BJ (cell line): ENCODE measurements at places on chromosomes 5 and 9.

GRCh38 chr9:81535542-81536241 lies 153.7 kb downstream of the TLE1 start:
- DNase-seq: no peak

DNA sequence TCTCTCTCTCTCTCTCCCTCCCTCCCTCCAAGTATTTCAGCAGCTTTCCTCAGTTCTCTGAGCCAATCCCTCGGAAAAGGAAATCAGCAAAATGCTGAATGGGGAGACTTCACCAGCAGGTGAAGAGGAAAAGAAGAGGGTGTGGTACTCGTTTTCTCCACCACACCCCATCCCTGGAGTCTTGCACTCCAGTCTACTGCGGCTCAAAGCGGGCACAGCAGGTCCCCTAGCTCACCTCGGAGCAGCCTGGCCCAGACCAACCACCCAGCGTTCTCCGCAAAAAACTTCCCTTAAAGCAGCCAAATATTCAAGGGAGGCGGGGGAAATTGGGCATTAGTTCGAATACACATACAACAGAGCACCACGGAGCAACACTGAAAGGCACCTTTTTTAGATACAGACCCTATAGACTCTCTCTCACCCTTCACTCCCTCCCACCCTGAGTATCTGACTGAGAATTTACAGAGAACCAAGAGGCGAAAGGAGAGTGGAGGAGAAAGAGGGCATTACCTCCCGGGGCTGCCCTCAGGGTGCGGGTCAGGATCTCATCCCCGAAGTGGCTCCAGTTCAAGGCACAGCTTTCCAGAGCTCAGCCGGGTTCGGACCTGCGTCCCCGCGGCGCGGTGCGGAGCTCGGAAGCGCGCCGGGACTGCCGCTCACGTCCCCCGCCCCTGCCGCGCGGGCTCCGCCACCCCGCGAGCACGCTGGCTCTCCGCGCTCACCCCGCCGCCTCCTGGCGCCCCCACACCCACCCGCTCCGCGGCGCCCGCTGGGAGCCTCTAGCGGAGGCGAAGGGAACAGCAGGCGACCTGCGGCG lies 1638.5 kb upstream of the C9orf72 start:
- DNase-seq: no peak

DNA sequence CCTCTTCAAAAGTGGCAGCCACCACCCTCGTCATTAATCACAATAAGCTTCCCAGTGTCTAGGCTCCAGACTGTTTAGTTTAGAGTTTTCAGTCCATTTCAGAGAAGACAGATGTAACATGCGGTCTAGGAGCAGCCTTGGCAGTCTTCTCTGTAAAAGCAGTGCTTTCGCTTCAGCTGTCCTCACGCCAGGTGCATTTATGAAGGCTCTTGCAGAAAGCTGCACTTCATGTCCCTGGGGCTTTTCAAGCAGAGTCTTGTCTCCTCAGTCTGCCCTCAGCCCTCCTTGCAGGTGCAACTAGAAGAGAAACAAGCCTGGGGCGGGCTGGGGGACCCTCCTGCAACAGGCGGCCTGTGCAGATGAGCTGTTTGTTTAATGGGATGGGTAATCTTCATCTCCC lies 281.9 kb downstream of the DRD1 start:
- DNase-seq: no peak

GRCh38 chr9:113705306-113705927 lies 170.7 kb upstream of the ZNF618 start:
- DNase-seq: no peak

DNA sequence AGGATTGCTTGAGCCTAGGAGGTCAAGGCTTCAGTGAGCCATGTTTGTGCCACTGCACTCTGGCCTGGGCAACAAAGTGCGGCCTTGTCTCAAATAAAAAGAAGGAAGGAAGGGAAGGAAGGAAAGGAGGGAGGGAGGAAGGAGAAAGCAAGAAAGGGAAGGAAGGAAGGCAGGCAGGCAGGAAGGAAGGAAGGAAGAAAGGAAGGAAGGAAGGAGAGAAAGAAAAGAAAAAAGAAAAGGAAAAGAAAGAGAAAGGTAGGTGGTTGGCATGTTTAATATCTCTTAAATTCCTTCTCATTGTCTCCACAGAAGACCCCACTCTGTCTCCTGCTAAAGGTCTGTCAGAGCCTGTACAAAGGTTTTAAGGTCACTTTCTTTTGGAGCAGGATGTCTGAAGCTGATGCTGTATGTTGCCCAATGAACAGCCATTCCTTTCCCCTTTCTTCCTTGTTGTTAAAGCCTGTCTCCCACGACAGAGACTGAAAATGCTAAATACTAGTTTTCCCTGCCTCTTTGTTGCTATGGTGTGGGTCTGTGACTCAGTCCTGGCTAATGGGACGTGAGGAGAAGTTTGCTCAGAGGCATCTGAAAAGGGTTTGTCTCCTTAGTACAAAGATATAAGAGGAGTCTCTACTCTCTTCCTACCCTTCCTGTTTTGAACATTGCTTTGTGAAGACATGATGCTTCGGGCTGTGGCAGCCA lies 213.3 kb downstream of the PCSK1 start:
- no peak for DNase-seq

GRCh38 chr5:104751969-104752368 lies 1189.4 kb upstream of the NUDT12 start:
- DNase-seq: no peak

DNA sequence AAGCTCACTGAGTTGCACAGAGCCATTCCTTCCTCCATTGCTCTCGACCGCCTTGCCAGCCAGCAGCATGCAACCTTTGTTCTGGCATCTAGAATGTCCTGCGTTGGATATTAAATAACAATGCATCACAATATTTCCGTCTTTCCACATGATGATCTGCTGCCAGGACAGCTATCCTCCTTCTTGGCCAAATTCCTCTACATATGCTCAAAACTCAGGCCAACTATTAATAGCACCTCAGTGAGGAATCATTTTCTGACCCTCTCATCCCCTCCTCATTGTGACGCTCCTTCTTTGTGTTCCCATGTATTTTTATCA lies 128.6 kb downstream of the MYO10 start:
- DNase-seq: no peak

DNA sequence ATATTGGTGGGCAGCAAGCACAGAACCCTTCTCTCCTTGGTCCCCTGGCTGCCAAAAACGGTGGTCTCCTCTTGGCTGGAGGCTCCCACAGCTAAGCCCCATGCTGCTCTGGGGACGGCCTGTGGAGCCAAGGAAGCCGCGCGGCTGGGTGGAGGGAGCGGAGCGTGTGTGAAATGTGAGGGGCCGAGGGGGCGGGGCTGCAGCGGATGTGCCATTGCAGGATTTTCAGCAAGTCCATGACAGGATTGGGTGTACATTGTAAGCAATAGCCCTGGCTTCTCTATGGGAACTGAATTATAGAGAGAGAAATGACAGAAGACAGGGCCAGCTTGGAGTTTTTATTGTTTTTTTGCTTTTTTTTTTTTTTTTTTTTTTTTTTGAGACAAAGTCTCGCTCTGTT lies 336.5 kb downstream of the DIRAS2 start:
- no peak for DNase-seq

DNA sequence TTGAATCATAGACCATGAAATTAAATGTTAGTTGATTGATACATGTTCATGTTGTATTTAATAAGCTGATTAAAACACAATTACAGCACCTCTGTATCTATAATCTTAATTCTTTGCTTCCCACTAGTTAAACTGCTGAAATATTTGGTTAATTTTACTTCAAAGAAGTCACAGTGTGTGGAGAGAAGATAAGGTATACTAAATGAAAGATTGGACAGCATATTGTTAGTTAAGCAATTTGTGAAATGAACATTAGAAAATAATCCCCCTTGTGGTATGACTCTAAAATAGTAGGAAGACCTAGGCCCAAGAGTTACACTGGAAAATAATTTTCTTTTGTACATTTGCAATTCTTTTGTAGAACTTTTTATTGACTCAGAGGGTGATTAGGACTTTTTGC lies 30.3 kb downstream of the MAN2A1 start:
- DNase-seq: no peak

DNA sequence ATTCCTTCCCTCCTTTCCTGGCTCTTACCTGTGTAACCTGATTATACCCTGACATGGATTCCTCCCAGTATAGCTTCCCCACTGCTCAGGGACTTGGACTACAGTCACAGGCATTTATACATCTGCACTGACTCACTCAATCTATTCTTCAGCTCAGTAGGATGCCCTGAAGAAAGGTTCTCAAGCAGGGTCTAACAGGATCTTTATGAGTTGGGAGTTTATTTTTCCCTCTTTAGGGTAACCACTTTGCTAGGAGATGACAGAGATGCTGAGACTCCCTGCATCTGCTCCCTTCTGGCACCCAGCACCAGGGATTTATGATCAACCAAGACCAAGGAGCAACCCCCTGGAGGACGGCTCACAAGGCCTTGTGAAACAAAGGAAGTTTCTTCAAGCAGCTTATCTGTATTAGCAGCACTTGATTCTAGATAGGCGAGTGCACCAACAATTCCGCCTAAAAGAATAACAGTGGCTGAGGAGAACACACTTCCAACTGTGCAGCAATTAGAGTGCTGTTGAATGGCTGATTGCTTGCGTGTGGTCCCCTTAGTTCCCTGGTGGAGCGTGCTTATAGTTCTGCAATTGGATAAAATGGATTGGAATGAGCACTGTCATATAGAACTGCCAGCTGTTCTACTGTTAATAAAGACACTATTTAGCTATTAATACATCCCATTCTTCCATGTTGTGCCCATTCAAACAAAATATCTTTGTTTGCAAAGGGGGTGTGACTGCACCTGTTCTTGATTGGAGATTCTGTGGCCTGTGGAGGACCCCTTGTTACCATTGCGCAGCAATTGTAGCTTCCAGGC lies 482.6 kb downstream of the ZNF608 start:
- DNase-seq: no peak

DNA sequence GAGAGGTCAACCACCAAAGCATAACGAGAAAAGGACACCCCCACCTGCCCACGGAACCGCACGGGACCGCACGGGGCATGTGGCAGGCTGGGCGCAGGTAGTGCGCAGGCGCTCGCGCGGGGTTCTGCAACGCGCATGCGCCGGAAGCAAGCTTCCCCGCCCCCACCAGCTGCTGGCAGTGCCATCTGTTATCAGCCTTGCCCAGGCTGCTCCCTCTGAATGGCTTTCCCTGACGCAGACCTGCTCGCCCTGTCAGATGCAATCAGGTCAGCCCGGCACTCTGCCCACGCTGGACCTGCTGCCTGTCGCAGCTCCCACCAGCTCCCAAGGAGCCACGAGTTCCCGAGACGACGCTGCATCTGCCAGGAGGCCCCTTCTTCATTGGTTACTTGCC lies 22.8 kb downstream of the PTCH1 start:
- no peak for DNase-seq

DNA sequence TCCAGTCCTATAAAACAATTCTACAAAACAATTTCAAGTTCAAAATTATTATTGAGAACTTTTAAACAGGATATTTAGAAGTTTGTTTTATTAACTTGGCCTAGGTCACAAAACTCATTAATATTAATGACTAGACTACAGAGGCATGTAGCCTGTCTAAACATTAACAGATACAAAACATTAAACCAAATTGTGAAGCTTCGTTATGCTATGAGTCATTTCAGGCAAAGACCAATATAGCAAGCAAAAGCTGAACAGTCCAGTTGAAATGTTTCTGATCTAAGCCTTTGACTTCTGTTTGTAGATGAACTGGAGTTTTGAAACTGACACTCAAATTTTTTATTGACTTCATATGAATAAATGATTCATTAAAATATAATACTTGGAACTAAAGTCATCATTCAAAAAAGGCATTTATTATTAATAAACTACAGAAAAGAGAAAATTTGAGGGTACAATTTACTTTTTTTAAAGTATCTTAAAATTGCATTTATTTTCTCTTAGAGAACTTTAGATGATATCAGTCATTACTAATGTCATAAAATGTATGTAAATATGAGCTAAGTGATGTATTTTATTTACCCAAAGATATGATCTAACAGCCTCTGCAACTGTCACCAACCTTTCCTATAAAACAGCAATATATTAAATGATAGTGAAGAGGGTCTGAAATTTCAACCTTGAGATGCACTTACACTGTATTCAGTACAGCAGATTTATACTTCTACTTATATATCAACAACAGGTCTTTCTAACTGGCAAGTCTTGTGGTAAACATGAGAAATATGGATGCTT lies 188.8 kb downstream of the COMMD10 start:
- peak; percentile 7 for DNase-seq

- no peak for DNase-seq
Observed at GRCh38 chr5:90690307-90690706, 131.7 kb downstream of the ADGRV1 start.

DNA sequence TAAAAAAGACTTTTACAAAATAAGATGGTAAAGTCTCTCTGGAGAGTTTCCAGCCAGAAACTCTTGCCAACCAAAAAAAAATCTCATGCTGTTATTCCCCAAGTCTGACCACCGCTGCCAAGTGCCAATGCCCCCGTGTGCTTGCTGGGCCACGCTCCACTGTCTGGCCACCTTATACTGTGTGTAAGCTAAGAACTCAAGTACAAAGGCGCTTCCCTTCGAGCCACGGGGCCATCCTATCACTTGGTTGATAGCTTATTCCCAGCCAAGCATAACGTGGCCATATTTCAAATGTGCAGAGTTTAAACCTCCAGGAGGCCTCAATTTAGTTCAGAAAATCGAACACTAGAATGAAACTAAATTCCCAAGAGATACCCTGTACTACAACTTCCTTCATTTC lies 36.0 kb downstream of the ROR2 start:
- no peak for DNase-seq

DNA sequence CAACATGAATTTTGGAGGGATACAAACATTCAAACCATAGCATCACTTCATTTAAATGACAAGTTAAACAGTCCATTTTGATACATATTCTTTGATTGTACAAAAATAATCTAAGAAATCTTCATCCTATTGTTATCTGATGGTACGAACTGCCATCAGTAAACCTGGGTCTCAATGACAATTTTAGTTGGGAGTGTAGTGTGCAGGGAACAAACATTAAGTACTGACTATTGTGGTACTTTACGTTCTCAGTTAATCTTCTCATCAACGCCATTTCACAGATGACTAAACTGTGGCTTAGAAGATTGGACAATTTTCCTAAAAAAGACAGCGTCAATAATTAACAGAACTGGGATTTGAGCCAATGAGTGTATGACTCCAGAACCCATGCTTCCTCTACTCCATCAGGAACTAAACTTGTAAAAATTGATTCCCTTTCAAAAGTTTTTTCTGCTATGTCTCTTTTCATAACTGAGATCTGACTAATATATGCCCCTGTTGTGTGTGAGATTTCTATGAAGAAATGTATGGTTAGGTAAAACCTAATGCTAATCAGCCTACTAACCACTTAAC lies 21.1 kb downstream of the TNPO1 start:
- no peak for DNase-seq

DNA sequence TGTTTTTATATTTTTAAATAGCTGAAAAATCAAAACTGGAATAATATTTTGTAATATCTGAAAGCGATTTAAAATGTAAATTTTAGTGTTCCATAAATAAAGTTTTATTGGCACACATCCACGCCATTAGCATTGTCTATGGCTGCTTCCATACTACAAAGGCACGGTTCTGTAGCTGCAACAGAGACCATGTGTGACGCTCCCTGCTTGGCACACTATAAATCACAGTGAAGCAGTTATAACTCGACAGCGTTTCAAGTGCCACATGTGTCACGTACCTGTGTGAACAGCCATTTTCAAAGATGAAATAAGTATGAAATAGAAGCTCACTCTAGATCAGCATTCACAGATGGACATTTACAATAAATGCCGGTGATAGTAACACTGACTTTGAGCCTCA lies 810.1 kb upstream of the WWC1 start:
- DNase-seq: no peak

GRCh38 chr5:179244044-179244443 lies 101.2 kb downstream of the ADAMTS2 start:
- no peak for DNase-seq

GRCh38 chr9:96038914-96039313 lies 163.4 kb downstream of the ERCC6L2 start:
- DNase-seq: no peak

GRCh38 chr9:113675475-113675941 lies 200.6 kb upstream of the ZNF618 start:
- DNase-seq: peak; percentile 97
